HEK293T (cell line): ENCODE measurements at places on chromosomes 13 and 19.

DNA sequence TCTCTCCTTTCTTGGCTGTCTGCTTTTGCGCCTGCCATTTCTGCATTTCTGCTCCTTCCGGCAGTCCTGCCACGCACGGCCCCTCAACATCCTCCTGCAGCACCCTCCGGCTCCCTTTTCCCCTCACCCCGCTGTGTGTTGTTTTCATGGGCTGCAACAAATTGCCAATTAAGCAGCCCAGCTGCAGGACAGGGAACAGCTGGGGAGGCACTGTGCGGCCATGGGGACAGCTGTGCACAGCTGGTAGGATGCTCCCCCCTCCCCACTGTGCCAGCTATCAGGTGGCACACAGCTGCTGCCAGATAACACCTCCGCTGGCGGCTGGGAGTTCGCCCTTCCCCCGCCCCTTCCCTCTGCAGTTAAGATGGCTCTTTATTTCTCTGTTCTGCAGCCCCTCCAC lies 25.4 kb downstream of the LYL1 start:
- DNase-seq, result no peak

DNA sequence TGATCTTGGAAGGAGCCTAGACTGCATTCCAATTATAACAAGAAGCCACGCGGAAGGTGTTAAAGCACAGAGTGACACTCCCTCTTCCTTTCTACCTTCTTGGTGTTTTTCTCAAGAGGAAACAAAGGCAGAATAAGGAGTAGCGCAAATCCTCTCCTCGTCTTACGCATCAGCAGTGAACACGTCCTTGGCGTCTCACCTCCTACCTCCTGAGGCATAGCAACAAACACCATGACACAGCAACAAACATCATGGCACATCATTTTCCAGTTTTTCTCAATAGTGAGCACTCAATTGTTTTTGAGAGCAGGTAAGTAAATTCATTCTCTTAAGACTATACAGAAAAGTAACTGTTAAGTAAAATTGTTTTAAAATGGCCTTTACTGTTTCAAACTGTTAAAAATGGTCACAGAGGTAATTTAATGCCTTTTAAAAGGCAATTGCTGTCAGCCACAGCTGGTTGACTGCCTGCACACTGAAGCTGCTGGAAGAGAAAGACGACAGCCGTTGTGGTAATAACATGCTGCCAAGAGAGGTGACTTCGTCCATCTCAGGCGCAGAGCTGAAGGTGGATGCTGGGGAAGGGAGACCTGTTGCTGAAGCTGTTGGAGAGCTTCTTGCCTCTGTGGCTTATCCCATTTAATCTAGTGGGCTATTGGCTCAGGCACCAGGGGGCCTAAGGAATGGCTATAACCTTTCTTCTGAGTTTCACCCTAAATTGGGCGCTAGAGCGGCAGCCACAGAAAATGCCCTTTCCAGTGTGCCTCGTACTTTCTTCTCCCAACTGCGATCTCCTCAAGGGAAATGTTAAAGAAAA lies 703.7 kb downstream of the UQCRFS1 start:
- no peak for DNase-seq

GRCh38 chr19:34666200-34666957 lies 10.6 kb downstream of the SCGB2B2 start:
- no peak for DNase-seq

DNA sequence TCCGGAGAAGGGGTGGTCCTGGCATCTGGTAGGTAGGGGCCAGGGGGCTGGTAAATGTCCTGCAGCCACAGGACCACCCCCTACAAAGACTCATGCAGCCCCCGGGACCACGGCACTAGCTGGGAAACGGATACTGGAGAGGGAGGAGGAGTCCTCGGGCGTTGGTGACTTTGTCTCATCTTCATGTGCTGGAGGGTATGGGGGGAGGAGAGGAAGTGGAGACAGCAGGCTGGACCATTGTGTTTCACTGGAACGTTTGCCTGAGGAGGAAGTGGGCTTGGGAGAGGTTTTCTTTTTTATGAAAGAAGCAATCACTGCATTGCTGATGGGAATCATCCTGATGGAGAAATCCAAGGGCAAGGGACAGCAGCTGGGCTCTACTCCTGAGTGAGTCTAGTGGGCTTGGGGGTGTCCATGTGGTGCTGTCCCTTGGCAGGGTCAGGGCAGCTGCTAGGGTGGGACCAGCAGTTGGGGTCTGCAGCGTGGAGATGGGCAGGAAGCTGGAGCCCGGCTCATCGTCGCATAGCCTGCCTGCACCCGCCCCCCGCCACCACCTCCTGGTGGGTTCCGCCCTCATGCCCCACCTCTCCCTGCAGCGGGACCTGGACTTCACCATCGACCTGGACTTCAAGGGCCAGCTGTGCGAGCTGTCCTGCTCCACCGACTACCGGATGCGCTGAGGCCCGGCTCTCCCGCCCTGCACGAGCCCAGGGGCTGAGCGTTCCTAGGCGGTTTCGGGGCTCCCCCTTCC lies 1.7 kb upstream of the ADM5 start:
- no peak for DNase-seq

- peak; percentile 36 for DNase-seq
Measured at GRCh38 chr19:38989066-38989605, 13.6 kb upstream of the FBXO17 start.

GRCh38 chr13:79581870-79582315 lies 100.9 kb downstream of the NDFIP2 start:
- DNase-seq, result no peak

- DNase-seq, result no peak
Measured at GRCh38 chr13:61253105-61253877, 162.4 kb downstream of the PCDH20 start.

GRCh38 chr19:51473009-51473707 lies 5.2 kb upstream of the CEACAM18 start:
- peak; percentile 68 for DNase-seq

DNA sequence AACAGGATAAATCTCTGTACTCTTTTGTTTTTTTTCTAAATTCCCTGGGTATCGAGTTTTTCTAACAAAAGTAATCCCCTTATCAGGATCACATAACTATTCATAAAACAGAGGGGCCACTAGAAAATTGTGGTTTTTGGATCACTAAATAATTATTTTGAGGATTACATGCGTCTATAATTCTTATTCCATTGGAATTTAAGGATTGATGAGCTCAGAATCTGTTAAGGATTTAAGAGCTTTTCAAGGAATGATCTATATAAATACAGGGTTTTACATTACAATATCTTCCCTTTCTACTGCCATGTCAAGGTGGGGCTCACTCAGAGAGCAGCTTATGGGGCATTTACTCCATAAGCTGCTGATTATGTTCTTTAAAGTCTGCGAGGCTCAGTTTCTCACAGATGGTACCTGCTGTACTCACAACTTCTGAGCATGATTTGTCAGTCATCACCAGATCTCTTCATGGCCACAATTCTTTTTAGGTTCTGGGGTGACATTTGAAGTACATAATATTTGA lies 449.8 kb downstream of the PCDH17 start:
- DNase-seq, result no peak

DNA sequence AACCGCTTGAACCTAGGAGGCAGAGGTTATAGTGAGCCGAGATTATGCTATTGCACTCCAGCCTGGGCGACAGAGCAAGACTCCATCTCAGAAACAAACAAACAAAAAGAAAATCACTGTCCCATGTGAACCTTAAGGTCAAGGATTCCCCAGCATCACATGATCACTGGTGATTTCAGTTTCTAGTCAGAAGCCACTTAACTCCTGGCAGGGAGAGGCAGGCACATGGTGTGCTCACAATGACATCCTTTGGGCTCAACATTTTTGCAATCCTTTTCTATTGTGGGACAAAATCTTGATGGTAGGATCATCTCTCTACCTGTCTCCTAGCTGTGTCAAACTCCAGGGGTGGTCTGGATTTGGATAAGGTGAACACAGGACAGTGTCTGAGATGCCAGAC lies 12.1 kb downstream of the AKAP8 start:
- DNase-seq, result no peak

DNA sequence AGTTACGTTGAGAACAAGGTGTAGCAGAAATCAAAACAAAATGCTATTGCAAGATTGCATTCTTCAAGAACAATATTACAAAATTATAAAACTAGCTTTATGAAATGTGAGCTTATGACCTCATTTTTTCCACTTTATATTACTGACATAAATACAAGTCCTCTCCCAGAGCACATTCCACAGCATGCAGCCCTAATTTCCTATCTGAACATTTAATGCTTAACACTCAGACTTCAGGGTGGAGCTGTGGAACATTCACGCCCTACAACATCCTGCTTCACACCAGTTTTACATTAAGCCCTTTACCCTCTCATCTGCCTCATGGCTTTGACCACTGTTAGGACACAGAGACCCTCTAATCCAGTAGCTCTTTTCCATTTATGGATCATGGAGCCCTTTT lies 65.5 kb downstream of the EPSTI1 start:
- DNase-seq, result no peak

DNA sequence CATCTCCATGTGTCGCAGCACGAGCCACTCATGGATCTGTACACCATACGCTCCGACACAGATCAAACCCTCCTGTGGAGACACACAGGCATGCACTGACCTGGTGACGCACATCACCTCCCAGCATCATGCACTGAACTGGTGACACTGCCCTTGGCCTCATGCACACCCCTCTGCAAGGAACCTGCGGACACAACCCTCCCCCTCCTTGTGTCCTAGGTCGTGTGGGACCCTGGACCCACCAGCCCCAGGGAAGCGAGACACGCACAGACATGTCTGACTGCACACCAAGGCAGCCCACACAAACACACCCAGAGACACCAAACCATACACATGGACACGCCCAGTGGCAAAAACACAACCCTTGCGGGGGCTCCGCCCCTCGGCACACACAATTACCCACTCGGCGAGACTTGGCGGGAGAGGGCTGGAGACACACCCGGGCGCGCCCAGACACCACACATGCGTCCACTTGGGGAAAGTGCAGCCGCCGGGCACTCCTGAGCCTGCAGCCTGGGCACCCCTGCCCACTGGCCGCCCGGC lies 2.0 kb upstream of the KCNN4 start:
- DNase-seq, result no peak

DNA sequence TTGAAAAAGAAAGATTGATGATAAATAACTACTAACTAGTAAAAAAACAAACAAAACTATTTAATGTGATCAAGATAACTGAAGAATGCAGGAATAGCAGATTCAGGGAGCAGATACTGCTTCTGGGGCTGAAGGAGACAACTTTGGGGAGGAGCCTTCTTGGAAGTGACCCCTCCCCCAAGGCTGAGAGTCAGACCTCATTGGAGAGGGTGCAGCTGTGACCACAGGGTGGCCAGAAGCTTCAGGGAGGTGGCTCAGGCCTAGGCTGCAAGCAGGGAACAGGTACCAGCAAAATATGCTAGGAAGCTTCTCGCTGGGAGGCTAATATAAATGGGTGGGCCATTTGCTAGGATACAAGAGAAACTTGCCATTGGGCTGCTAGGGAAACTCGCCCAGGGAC lies 149.9 kb downstream of the MYO16 start:
- no peak for DNase-seq

- no peak for DNase-seq
Measured at GRCh38 chr19:55539090-55539984, 2.4 kb upstream of the SBK2 start.

GRCh38 chr19:19578252-19578651 lies 40.2 kb downstream of the CILP2 start:
- no peak for DNase-seq

DNA sequence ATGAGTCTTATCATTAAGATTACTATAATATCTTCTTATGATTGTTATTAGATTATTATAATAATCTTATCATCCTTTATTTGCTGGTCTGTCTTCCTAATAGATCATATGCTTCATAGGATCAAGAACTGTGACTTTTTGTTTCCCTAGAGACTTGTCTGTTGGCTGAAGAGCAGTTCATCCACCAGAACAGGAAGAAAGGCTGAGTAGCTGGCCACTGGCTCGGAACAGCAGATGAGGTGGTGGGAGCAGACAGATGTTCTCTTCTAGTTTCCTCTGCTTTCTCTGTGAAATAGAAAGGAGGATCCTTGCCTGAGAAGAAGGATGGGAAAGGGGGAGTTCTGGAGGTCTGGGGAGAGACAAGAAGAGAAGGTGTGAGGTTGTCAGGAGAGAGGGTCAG lies 120.0 kb downstream of the CCNA1 start:
- DNase-seq, result no peak

- DNase-seq, result peak; percentile 11
Measured at GRCh38 chr13:102799426-102800144, 666 bp downstream of the BIVM start.

- no peak for DNase-seq
Measured at GRCh38 chr13:26476782-26477142, 80.7 kb upstream of the WASF3 start.

- no peak for DNase-seq
Measured at GRCh38 chr13:43924549-43925245, 45.0 kb downstream of the LACC1 start.

- no peak for DNase-seq
Measured at GRCh38 chr13:108313382-108313781, 43.9 kb downstream of the TNFSF13B start.

DNA sequence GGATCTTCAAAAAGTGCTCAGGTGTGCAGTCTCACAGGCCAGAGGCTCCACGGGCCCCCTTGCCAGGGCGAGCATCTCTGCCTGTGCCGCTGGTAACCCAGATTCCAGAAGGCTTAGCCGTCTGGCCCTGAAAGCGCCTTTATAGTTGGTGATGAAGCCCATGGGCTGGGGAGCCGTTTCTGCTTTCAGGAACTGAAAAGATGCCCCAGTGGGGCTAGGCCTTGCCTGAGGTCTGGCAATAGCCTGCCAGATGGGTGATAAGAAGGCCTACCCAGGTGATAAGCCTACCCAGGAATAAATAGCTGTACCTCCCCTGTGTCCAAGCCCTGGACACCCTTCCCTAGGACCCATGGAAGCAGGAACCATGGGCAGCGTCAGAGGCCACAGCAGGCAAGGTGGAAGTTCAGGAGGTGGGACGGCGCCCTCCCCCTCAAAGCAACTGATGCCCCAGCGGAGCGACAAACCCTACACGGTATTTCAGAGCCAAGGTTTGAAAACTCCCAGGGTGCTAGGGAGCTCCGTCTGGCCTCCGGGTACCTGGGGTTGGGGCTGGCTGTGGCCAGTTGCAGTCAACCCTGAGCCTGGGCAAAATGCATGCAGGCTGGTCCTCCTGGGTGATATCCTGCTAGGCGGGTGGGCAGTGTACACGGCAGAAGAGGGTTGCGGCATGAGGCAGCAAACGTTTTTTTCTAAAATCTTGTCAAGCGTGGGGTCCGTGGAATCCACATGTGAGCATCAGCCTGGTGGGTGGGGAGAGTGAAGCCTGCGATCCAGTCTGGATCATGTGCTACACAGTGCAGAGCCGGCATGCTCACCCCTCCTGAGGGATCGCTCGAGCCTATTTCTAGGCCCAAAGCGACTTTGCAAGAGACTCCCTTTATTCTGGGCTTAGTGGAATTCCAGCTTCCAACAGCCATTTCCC lies 45.3 kb downstream of the ACTN4 start:
- DNase-seq, result no peak

DNA sequence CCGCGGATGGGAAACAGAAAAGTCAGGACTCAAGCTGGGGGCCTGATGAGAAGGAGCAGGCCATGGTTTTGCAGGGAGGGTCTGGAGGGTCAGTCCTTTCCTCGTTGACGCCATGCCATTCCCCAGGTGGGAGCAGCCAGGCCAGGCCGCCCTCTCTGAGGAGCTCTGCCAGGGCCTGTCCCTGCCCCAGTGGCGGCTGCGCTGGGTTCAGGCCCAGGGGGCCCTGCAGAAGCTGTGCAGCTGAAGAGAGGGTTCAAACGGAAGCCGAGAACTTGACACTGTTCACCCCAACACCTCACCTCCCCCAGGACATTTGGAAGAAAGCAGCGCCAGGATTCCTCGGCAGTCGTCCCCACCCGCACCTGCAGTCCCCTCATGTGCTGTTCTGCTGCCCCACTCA lies 6.1 kb upstream of the RBM42 start:
- no peak for DNase-seq
